Esophagus squamous epithelium (tissue), 5 donors: ENCODE measurements at places on chromosomes 13 and 19. TPM values are rescaled to one million over a fixed set of nuclear protein-coding genes. Genes with fewer than 3 reads are reported as not detected.

GRCh38 chr19:13055213-13056051 is 47.2 kb downstream of the LYL1 start:
- no peak for DNase-seq

- DNase-seq = no peak
Measured at GRCh38 chr19:39183104-39183503, 13.7 kb upstream of the NCCRP1 start.

The RXFP2 gene
- total RNA-seq = not detected

- no peak for DNase-seq
Measured at GRCh38 chr19:19160461-19161035, 9.5 kb downstream of the MEF2B start.

DNA sequence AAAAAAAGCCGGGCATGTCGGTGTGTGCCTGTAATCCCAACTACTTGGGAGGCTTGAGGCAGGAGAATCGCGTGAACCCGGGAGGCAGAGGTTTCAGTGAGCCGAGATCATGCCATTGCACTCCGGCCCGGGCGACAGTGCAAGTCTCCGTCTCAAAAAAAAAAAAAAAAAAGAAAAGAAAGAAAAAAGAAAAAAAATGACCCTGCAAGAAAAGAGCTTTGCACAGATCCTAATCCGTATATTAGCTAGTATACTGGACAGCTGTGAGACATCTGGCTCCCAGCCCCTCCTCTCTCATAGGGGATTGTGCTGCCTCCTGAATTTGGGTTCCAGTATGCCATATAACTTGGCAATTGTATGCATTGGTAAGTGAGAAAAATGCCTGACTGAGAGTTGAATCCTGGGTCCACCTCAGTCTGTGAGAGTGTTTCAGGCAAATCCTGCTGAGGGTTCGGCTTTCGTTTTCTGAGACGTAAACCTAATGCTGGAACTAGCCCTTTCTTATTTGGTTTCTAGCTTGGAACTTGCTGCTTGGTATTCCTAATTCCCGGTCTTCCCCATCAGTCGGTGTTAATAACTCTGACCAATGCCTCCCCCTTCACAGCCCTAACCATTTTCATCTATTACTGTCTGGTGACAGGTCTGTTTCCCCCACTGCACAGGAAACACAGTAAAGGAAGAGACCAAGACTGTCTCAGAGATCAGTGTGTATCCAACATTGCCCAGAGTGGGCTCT is 1.3 kb upstream of the AKT2 start:
- DNase-seq = no peak

The ZBTB32 gene
- total RNA-seq = 0.38 TPM

DNA sequence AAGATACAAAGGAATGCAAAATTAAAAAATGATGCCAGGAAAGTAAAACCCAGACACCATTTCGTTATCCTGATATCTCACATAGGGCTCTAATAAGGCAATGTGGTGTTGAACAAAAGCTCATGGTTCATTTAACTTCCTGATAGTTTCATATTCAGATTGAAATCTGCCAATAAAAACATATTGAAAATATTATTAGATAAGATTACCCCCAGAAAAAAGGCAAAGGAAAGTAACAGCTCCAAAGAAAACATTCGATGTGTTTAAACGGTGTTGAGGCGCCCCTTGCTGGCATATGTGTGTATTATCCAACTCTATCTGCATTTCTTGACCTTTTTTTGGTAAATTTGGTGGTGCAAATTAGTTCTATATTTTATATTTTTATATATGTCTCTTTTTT is 75.9 kb downstream of the ESD start:
- DNase-seq = no peak

DNA sequence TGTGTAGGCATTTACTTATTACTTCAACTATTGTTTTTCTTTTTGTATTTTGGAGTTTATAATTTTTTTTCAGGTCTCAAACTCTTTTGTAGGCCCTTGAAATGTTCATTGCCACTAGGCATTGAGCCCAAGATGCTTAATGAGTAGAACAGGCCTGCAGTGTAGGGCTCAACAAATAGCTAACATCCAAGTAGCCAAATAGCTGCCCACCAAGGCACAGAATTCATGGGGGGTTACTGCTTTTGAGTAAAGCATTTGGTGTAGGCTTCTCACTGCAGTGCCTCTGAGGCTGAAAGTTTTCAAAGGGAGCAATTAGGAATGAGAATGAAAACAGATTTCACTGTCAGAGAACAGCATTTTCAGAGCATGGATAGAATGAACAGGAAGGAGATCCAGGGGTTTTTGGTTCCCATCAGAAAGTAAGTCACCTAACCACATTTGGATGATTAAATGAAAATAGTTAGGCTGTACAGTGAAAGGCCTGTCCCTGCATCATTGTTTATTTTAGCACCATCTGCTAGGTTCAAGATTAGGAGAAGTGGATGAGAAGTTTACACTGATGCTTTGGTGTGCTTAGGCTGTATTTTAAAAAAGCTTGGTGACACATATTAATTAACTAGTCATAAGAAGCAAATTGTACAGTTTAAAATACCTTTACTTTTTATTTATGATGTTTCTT is 61.0 kb downstream of the EDNRB start:
- DNase-seq = no peak

- no peak for DNase-seq
Measured at GRCh38 chr13:78198419-78198818, 279.8 kb upstream of the EDNRB start.

- no peak for DNase-seq
Measured at GRCh38 chr13:99484473-99484872, 16.8 kb upstream of the TM9SF2 start.

DNA sequence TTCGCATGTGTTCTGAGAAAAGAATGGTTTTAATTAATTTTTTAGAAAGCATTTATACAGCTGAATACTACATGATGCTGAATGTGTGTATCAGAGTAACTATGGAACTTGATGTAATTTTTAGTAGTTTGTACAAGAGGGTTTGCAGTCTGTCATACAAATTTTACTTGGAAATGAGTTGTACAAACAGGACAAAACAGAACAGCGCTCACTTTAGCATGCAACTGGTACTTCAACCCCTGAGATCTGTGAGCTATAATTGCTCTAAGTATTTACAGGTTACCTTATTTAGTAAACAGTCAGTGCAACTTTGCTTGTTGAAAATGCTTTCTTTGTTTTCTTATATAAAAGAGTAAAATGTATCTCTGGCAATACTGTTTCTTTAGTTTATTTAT is 706 bp downstream of the TNFRSF19 start:
- DNase-seq = no peak

GRCh38 chr19:10259162-10259905 is 7.3 kb downstream of the MRPL4 start:
- no peak for DNase-seq

DNA sequence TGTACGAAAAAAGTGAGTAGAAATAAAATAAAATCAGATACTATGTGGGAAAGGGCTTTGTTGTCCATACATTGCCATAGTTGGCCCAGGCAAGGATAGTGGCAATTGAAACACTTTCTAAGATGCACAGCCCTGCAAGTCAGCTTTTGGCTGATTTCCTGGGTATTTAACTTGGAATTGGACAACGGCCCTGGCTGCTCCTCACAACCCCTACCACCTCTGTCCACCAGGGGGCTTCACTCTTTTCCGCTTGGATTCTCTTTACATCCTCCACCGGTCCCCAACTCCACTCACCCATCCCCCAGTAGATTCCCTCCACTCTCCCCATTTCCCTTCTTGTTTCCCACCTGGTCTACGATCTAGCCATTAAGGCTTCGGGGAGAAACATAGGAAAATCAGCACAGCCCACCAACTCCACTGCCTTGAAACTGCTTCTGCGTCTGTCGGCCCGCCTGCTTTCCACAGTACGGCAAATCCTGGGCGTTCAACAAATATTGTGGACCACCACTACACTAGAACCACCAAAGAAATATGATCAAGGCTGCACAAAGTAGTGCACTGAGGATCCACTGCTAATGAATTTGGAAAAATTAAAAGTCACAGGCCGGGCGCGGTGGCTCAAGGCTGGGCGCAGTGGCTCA is 48.6 kb upstream of the GTF3A start:
- no peak for DNase-seq

- no peak for DNase-seq
Measured at GRCh38 chr19:4988770-4989251, 19.9 kb downstream of the KDM4B start.

- DNase-seq = no peak
Measured at GRCh38 chr13:43270130-43270830, 246.9 kb downstream of the DNAJC15 start.

DNA sequence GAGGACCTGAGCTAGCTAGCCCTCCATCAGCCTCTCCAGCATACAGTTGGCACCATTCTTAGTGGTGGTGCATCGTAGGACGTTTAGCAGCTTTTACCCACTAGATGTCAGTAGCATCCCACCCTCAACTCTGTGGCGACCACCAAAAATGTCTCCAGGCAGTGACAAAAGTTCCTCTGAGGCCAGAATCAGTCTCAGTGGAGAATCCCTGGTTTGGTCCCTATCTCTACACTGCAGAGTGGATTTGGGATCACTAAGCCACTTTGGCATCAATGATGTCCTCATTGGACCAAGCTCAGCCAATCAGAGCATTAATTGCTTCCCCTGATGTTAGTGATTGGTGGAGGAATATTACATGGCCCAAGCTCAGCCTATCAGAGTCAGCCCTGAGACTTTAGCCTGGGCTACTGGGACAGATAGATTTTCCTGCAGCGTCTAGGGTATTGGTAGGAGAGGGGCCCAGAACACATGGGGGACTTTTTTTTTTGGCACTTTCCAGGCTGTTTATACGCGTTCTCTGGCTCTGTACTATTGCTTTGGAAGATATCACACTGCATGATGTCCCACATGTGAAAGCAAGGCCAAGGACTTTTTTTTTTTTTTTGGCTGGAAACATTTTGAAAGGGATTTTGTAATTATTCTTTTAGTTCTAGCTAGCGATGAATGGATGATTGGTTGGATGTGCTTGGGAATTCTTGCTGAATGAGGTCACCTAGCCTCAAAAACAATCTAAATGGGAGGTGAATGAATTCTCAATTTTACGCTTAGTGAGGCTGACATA is 7.0 kb downstream of the TMEM221 start:
- DNase-seq = no peak

The ZNF331 gene
- total RNA-seq = 7.8 TPM

GRCh38 chr19:17327654-17328516 is 6.8 kb downstream of the ANO8 start:
- DNase-seq = no peak

The KLK1 gene
- not detected for total RNA-seq

GRCh38 chr13:95956589-95957148 is 96.5 kb downstream of the UGGT2 start:
- no peak for DNase-seq

GRCh38 chr19:16889883-16890460 is 1.2 kb downstream of the F2RL3 start:
- no peak for DNase-seq
